Renal pelvis (tissue), 12 donors: ENCODE measurements at places on chromosomes 13 and 19.

DNA sequence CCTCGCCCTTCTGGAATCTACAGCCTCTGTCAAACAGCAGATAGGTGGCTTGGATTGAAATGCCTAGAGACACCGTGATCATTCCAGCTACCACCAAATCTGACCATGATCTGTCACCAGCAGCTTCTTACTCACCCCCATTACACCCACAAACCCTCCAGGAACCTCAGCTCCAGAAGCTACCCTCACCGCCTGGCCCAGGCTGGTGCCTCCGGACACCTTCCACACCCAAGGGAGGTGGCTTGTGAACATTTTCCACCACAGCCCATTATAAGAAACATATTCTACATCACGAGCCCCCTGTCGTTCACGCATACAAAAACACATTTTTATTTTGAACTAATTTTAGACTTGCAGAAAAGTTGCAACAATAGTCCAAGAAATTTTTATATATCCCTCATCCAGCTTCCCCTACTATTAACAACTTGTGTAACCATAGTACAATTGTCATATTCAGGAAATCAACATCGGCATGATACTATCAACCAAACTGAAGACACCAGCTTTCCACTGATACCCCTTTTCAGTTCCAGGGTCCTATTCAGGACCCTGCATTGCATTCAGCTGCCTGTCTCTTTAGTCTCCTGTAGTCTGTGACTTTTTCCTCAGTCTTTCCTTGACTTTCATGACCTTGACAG, 15.4 kb upstream of the UBE2L5 start:
- no peak for DNase-seq

GRCh38 chr19:46803555-46803954, 15.2 kb upstream of the SLC1A5 start:
- DNase-seq = no peak

DNA sequence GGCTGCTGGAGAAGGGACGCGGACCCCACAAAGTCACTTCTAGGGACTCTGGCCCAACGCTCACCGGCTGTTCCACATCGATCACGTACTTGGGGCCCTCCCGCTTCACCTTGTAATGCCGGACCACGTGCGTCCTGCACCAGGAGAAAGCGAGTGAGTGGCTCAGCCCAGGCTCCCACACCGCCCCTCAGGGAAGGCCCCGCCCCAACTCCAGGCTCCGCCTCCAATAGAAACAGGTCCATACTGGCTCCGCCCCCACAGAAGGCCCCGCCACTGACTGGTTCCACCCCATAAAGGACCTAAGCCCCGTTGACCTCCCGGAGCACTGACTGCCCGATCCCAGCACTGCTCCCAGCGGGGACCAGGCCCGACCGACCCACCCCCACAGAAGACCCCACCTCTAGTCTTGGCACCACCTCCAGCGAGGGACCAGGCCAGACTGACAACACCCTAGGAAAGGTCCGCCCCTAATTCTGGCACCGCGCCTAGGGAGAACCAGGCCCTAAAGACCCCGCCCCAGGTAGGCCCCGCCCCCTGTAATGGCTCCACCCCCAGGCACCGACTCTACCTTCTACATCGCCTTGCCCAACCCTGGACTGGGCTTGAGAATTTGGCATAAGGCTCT, 11.3 kb downstream of the STAP2 start:
- peak; percentile 72 for DNase-seq

DNA sequence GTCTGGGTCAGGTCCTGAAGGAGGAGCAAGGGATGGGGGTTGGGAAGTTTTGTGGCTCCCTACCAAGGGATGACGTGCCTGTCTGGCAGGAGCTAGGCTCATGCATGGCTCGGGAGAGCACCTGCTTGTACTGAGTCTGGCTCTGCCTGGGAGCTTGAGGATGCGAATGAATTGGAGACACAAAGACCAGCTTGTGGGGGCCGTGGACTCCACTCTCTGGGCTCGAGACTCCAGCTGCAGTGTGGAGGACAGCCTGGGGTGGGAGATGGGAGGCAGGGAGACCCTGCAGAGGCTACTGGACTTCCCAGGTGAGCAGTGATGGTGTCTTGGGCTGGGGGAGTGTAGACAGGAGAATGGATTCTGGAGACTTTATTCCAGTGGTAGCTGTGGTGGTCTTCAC, 15.2 kb upstream of the URI1 start:
- DNase-seq = no peak

DNA sequence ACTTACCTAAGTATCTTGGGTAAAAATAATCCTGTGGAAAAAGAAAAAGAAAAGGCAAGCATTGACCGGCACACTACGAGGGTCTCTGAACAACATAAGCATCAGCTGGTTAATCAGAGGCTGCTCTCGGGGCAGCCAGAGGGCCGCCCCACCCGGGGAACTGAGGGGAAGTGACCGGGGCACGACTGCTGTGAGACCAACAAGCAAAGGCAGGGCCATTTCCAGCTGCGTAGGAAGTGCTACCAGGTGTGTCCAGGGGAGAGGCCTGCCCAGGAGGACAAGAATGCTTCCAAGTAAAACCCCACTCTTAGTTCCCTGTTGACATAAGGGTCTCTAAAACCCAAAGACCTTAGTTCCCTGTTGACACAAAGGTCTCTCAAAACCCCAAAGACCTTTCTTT, 15.9 kb downstream of the GAS6 start:
- no peak for DNase-seq
